ENCODE measurements at places on chromosomes 1 and 21.
A peak's percentile ranks its signal among the peaks of the same experiment; 100 is the strongest.

DNA sequence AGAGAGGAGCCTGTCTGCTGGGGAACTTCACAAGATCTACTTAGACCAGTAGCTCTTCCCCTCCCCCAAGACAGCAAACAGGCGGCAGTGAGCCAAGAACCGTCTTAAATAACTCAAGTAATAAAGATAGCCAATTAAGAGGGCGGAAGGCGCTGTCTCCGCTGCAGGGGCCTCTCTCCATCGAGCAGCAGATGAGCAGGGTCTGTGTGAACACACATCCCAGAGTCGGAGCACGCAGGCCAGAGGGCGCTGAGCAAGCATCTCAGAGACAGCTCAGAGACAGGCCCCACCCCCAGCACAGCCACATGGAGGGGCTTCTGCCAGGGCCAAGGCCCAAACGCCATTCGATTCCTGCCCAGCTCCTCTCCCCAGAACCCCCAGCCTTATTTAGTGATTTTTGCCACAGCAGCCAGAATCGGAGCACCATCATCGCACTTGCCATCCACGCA lies 11.1 kb downstream of the IFFO2 start:
- DNase-seq, result no peak

DNA sequence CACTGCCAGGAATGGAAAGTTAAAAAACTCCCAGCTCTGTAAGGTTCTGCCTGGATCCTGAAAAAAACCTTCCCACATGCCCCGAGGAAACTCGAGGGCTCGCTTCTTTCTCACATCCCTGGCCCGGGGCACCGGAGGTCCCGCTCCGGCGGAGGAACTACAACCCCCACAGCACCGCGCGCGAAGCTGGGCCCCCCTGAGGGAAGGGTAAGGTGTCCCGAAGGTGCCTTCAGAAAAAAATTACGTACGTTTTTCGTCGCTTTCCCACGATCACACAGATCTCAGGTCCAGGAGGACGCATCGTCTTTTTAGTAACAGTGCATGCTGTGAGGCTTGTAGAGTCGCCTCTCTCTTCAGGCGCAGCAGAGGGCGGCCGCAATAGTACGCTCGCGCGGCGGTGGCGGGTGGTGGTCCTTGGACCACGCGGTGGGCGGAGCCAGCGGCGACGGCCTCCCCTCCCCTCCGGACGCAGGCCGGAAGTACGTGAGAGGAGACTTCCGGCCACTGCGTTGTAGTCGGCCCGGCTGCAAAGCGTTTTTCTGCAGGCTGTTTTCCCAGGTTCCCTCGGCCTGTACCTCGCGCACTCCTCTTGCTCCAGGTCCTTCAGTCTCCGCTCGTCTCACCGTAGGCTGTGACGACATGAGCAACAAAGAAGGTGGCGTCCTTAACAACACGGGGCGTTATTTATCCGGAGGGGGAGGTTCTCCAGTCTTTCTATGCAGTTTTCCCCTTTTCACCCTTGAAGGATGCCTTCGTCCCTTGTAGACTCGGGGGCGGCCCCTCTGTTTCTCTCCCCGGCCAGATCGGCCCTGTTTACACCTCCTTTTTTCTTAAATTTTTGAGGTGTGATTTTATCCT lies at the start of gene TSNAX:
Gene TSNAX (plus strand): TSS at position 498 of the 858 bp plus-strand sequence. CDS start 142 bp downstream, at position 640.
- peak; percentile 94 for DNase-seq

DNA sequence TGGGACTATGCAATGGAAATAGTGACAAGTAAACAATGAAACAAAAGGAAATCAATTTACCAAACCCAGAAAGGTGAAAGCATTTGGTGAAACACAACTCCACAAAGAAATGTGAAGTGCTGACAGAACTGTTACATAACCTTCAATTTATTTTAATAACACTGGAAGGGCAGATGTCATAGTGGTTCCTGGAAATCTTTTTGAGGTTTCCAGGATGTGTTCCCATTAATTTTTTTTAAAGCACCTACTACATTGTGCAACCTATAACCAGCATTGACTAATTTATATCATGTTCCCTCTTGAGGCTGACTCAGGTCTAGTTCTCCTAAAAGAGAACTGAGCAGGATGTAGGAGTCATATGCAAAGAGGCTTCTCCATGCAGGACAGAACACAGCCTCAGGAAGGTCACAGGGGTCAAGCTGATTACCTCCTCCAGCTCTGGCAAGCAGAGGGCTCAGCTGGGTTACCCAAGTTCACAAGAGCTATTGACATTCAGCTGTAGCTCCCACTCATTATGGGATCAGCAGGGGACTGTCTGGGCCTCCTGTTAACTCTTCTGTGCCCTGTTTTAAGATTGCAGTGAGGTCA lies 157.1 kb upstream of the NRIP1 start:
- no peak for DNase-seq

DNA sequence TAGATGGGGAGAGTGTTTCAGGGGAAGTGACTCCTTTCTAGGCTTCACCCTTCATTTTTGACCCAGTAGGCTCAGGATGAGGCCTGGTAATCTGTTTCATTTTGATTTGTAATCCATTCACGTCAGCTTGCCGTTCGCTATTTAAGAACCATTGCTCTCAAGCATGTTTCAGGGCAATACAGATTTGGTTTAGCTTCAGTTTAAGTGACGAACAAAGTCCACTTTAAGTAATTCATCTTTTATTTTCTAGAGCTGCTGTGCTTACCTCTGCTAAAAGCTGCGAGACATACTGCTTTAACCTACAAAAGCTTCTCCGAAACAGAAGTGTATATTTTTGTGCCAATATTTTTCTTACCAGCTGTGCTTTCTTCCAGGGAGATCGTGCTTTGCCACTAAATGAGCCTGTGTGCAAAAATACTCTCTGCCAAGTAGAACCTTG lies 8.9 kb upstream of the FMO3 start:
- no peak for DNase-seq

- no peak for DNase-seq
Observed at GRCh38 chr21:16262091-16262490, 532.3 kb downstream of the USP25 start.

DNA sequence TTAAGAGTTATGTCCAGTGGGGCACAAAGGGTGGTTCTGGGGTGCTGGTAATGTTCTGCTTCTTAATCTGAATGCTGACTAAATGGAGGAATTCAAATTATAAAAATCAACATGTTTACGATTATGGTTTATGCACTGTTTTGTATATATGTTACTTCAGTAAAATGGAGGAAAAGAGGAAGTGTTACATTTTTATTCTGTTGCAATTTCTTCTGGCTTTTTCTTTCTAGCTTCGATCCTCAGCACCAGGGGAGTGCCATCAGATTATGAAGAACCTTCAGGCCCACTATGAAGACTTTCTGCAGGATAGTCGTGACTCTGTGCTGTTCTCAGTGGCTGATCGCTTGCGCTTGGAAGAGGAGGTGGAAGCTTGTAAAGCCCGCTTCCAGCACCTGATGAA lies 105.5 kb downstream of the MACF1 start:
- DNase-seq, result no peak

DNA sequence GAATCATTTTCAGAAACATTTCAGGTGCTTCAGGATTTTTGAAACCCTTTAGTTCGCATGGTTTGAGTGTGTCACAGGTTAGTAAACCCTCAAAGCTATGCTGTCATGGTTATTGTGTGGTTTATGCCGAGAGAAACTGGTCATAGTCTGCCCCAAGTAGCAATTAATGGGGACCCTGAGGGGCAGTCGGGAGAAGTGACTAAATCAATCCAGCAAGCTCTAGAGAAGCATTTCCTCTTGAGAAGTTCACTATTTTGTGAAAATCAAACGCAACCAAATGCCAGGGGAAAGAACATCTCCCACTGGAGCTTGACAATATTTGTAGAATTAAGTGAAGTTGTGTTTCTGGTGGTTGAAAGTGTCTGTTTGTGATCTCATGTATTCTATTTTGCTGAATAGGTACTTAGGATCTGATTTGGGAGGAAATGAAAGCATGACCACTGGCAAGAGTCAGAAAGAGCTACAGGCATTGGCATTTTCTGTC lies 63.0 kb upstream of the BACH1 start:
- DNase-seq, result no peak

GRCh38 chr1:180271272-180272255 lies 41.5 kb downstream of the LHX4 start:
- DNase-seq, result no peak

GRCh38 chr1:197222780-197223179 lies 45.3 kb upstream of the CRB1 start:
- no peak for DNase-seq

DNA sequence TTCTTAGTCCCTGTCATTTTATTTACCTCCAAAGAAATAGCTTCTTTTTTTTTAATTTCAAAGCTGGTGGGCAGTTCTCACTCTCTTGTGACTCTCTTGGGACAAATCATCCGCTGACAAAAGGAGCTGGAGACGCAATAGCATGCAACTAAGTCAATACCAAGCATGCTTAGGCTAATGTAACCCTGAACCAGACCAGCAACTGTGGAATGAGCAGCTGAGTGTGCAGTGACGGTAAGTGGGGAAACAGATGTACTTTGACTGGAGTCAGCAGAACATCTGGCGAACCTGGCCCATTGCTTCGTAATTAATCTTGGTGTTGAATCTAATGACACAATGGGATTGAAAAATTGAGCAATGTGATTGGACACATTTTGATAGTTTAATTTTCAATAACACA lies 280.7 kb upstream of the PLXNA2 start:
- DNase-seq, result no peak

- no peak for DNase-seq
Observed at GRCh38 chr1:50110151-50110550, 1.4 kb downstream of the ELAVL4 start.

GRCh38 chr1:53871221-53871620 lies 18.4 kb downstream of the YIPF1 start:
- DNase-seq, result no peak

GRCh38 chr1:207250431-207250830 lies 71.0 kb upstream of the CD55 start:
- DNase-seq, result no peak

DNA sequence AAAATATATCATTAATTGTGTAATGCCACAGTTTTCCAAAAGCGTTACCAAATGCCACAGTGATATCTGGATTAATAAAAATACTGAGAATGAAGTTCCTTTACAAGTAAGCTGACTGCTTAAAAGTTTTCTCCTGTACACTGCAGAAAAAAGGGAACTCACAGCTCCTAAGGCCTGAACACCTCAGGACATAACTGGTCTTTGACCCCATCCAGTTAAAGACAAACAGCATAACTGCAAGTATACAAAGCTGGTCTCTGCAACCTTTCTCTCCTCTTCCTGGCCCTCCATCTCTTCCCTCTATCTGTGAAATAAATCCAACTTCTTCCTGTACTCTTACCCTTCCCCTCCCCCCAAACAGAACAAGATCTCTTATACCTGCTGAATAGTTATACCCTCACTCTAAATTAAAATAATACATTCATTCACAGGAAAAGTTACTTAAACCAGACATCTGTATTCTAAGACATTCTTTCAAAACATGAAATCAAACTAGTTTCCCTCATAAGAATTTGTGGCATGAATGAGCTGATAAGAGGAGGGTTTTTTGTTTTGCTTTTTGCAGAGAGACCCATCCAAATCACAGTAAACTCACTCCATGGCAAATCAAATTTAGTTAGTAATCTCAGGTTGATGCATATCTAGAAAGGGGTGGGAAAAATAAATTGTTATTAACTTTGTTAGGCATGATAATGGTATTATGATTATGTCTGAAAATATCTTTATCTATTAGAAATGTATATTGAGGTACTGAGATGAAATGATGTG lies 2.9 kb downstream of the DIPK1A start:
- no peak for DNase-seq

DNA sequence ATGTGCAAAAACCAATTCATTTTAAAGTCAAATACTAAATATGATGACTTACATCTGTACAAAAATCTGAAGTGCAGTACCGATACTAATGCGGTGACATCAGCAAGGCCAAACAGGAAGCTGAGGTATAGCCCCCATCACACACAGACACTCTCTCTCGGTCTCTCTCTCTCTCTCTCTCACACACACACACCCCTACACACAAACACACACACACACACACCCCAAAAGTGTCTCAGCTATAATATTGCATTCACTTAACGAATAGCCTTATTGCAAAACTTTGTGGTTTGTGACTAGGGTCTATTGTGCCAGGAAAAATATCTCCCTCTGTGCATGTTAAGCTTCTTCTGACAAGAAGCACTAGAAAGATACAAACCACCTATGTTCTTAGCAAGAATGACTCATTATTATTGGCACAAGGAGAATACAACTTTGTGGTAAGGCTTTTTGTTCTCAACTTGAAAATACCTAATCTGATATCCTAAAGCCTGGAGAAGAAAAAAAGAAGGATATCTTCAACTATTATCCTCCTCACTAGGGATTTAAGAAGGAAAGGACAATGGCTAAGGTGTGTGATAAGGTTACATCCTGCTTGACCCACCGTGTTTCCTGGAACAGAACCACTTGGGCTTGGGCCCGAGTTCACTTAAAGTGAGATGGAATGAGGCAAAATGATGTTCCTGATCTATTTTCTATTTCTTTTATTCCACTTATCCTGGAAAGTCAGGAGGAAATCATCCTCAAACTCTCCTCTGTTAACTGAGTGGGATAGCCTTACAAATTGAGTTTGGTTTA lies 107.1 kb downstream of the NIBAN1 start:
- peak; percentile 14 for DNase-seq

DNA sequence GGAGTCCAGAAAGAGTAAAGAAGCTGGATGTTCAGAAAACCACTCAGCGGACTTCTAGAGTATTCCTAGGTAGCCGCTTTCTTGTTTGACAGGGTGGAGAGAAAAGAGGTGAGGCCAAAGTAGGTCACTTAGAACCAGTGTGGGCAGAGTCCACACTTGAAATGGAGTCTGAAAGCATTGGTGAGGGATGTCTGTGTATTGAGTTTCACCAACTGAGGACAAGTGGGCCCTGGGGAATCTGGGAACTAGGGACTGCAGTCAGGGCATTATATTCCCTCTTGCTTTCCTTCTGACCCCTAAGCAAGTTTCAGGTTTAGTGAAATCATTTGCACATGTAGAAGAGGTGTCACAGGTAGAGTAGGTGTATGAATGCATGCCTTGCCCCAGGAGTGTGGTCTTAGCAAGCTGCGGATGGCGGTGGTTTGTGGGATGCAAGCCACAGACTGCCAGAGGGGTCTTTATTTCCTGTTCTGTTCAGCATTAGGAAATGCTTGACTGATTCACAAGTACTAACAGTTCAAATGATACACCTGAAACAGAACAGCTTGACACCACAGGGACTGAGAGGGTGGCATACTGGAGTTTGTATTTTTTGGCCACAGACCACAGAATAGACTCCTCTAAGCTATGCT lies 1.1 kb upstream of the GNG12 start:
- DNase-seq, result no peak

- no peak for DNase-seq
Observed at GRCh38 chr1:229199261-229200243, 71.4 kb upstream of the RAB4A start.

DNA sequence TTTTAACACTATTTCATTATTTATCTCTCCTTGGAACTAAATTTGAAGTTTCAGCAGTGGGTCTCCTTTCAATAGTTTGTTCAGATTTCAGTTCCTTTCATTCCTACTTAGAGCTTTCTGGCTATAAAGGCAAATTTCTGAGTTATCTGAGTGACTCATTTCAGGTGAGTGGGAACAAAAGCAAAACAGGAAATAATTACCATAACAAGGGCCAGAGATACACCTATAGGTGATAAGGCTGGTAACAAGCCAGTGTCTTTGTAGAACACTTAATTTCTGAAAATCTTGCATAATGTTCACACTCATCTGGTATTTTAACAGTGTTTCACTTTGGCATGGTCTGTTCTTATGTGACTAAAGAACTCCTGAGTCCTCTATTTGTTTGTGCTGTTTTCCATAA lies 64.5 kb upstream of the PRRC2C start:
- DNase-seq, result no peak
